BJ (cell line): ENCODE measurements at places on chromosomes 3 and 15.

DNA sequence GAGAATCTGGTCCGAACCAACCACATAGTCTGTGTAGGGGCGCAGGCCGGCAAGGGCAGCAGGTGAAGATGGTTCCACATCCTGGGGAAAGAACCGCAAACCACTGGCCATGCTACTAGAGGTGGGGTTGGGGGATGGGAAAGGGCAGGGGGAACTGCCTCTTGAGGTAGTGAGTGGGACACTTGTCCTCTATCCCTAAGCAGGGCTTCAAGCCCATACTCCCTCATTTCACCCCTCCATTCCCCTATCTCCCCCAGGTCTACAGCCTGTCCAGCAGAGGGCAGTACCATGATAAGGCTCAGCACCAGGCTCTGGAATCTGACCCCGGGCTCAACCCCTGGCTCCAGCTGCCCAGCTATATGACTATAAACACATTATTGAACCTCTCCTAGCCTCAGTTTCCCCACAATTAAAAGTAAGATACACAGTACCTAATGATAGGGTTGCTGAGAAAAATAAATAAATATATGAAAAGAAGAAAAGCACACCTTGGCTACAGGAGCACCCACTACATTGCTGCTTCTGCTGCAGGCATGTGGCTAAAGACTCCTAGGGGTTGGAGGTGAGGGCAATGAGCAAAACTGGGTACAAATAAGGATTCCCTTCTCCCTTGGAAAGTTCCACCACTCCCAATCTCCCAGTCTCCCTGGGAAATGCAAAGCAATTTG lies 6.3 kb downstream of the GORASP1 start:
- no peak for DNase-seq

DNA sequence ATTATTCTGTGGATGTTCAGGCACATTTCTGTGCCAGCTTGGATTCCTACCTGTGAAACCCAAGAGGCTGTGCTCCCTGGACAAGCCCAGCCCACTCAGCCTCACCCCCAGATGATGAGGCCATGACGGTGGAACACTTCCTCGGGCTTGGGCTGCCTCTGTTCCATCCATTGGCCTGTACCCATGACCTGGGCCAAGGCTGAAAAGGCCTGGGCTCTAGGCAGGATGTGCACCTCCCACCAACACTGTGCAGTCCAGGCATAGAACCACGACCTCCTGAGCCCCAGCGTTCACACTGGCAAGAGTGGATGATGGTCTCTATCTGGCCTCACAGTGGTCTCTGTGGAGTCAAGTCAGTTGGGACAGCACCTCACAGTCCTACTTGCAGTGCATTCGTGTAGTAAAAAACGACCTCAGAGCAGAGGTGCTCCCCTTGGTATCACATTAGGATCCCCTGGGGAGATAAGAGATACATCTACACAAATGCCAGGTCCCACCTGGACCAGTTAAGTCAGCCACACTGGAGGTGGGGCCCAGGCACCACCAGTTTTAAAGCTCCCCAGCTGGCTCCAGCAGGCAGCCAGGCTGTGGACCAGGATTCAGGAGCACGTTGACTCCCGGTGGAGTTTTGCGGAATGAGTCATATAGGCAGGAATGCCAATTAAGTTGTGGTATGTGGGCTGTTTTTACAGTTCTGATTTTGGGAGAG lies 39.0 kb upstream of the IGF1R start:
- DNase-seq = peak; percentile 15

DNA sequence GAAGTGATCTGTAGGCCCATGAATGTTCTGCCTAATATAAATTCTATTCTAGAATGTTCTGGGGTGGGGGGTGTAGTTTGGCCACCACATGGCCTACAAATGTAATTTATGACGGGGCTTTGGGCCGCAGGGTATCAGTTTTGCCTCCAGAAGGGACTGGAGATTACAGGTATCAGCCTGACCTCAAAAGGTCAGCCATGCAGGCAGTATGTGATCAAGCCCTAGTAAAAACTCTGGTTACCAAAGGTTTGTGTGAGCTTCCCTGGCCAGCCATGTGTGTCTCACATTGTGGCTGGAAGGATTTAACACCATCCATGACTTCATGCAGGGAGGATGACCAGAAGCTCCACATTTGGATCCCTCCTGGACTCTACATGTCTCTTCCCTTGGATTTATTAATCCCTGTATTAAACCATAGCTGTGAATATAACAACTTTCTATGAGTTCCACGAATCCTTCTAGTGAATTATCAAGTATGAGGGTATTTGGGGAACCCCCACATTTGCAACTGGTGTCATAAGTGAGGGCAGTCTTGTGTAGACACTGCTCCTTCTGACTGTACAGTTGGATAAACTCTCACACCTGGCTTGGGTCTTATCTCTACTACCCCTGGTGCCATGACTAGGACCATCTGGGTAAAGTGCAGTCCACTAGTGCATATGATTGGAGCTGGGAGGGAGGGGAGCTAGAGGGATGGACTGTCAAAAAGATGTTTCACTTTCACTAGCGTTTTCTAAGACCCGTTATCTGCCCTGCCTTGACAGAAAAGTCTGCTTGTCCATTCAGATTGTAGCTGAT lies 50.0 kb upstream of the RFX7 start:
- DNase-seq = no peak

DNA sequence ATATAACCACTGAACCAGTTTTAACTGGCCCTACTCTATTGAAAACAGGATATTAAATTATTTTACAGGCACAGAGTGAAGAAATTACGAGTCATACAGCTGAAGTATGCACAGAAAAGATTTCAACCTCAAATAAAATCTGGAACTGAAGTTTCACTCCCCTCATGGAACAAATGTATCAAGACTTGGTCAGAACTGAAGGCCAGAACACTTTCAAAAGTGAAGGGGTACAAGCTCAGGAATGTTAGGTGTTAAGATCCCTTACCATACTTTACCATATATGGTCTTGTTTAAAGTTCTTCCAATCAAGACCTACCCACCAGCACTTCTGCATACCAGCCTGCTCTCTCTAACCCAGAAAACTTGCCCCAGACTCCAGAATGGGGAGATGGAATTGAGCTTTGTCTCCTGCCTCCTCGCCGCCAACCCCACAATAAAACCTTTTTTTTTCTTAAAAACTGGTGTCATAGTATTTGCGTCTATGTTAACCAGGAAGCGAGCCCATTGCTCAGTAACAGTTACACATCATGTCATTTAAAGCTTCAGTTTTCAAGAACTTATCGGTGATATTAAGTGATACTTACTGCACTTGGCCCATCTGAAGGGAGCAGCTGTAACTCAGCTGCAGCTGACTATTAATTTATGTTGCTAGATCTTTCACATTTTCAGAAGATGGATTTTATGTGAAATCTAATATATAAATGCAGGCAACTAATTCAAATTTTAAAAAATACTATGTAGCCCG lies 59.9 kb downstream of the OXSM start:
- peak; percentile 26 for DNase-seq

- no peak for DNase-seq
Measured at GRCh38 chr15:60391722-60392315, 6.0 kb downstream of the ANXA2 start.

DNA sequence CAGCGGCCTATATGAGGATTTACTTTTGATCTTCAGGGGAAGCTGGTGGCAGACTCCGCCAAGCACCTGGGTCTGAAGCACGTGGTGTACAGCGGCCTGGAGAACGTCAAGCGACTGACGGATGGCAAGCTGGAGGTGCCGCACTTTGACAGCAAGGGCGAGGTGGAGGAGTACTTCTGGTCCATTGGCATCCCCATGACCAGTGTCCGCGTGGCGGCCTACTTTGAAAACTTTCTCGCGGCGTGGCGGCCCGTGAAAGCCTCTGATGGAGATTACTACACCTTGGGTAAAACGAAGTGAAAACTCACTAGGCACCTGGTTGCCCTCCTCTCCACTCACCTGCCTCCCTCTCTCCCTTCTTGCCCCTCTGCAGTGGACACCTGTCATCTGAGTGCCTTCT lies 33.8 kb upstream of the TRA2B start:
- DNase-seq = no peak

GRCh38 chr3:25421747-25422146 lies 6.3 kb upstream of the RARB start:
- DNase-seq = no peak

DNA sequence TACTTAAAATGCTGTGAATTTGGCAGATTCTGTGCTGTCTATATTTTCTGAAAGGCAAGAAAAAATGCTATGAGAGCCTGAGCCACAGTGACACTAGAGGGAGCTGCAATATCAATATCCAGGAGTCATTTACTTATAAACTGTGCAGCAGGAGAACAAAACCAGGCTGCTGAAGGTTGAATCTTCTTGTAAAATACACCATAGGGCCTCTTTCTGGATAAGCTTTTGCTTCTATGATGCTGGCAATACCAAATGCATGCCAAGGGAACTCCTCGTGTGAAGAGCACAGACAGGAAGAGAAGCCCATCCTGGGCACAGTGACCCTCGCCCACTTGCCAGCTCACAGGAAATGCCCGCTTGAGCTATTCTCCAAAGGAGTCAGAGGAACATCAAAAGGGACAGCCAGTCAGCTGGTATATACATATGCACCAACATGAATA lies 48.0 kb upstream of the TSPAN3 start:
- DNase-seq = peak; percentile 28
